ENCODE measurements at places on chromosomes 6 and 20.
A peak's percentile ranks its signal among the peaks of the same experiment; 100 is the strongest.

GRCh38 chr6:148795563-148795962 lies 48.7 kb downstream of the UST start:
- no peak for DNase-seq

DNA sequence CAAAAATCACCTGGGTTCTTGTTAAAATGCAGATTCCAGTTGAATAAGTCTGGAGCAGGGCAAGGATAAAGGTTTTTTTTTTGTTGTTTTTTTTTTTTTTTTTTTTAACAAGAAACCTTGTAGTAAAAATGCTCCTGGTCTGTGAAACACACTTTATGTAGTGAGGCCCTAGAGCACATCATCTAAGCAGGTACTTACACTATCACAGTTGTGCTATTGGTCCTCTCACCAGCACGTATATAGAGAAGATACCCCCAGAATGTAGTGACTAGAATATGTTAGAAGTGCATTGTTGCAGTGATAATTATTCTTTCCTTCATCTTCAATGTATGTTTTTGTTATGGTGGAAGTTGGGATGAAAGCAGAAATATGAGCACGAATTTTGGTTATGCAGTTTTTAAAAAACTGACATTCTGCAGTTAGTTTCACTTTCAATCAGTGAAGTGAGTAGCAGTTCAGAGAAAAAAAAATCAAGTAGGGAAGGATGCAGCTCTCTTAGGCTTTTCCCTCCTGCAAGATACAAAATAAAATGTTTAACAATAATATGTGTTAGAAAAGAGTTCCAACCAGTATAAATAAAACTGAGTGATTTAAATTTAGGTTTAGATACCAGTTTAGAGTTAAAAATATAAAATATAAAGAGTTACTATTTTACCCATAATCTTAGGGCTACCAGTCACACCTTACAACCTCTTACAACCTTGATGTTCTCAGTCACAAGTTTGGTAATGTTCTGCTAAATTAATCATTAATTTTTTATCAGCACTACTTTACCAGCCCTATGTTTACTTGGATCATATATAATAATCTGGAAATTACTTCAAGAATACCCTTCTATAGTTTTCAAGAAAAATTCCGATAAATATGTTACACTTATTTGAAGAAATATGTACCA lies 9.2 kb upstream of the DEFB113 start:
- DNase-seq = no peak

- peak; percentile 84 for DNase-seq
These were observed 69.5 kb upstream of the SULF2 start for GRCh38 chr20:47854687-47855212.

DNA sequence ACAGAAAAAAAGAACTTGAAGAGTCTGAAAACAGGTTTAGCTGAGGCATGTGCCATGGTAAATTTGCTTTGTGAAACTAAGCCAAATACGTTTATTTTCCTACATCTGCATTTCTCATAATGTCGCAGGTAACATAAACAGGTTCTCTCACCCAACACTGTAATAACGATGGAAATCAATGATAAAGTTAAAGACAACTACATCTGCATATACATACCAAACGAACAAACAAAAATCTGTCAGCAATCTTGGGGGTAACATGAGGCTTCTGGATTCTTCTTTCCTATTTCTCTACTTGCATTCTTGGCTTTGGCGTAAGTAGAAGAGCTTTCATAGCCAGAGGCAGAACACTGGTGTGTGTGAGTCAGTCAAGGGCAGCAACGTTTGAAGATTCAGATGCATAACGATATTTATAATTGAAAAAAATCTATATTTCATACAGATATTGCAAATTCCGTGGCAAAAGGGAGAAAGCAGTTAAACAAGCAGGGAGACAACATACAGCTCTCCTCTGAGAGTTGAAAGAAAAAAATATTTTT lies 195.1 kb downstream of the EDN1 start:
- DNase-seq = no peak

DNA sequence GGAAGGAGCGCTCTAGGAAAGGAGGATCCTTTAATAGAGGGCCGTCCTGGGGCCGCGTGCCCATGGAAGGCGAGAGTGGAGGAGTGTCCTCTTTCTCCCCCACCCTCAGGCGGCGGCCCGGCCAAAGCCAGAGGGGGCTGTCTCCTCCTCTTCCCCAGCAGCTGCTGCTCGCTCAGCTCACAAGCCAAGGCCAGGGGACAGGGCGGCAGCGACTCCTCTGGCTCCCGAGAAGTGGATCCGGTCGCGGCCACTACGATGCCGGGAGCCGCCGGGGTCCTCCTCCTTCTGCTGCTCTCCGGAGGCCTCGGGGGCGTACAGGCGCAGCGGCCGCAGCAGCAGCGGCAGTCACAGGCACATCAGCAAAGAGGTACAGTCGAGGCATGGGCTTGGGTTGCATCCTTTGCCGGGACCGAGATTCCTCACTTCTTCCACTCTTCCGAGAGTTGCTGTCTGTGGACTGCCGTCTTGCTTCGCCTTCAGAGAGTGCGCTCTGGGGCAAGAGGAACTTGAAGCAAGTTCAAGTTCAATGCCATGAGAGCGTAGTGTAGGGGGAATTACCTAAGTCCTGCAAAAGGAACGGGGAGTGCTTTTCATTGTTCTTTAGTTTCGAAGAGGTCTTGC lies at the start of gene LAMA2:
LAMA2 (plus strand) TSS at position 148 of the 621 bp plus-strand sequence; CDS start at position 256, 108 bp downstream.
- DNase-seq = peak; percentile 92

DNA sequence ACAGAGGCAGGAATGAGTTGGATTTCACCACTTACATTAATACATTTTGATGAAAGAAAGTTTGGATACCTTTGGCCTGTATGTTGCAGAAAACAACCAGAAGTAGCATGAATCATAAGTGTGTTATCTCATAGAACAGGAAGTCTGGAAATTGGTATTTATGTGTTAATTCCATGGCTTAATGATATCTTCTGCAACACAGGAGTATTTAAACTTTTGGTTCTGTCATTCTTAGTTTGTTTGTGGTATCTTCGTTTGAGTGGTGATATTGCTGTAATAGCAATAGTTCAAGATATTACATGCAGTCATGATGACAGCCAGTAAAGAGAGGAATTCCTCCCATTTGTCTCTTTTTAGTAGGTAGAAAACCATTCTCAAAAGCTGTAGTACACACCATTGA lies 177.3 kb downstream of the CDKAL1 start:
- no peak for DNase-seq

DNA sequence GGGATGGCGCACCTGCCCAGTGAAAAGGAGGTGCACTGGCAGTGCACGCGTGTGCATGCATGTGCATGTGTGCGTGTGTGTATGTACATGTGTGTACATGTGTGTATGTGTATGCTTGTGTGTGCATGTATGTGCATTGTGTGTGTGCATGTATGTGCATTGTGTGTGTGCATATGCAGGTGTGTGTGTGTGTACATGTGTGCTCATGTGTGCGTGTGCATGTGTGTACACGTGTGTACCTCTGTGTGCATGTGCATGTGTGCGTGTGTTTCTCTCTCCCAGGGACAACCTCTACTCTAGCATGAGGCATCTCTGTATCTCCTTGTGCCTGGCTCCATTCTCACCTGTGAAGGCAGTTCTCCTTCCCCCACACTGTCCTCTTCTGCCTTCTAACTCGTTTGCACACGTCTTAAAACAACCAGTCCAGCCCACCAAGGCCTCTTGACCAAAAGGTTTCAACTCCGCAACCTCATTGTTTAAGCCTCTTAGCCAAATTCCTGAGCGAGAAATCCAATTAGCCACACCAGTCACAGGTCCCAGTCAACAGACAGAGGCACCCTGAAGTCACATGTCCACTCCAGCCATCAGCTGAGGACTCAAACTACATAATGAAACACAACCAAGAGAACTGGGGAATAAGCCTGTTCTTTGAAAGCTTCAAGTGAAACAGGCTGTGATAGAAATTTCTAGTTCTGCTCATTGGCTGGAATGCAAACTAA lies 103.5 kb upstream of the PTPRT start:
- peak; percentile 54 for DNase-seq

GRCh38 chr6:72946774-72947173 lies 278.5 kb downstream of the KHDC1L start:
- DNase-seq = no peak

DNA sequence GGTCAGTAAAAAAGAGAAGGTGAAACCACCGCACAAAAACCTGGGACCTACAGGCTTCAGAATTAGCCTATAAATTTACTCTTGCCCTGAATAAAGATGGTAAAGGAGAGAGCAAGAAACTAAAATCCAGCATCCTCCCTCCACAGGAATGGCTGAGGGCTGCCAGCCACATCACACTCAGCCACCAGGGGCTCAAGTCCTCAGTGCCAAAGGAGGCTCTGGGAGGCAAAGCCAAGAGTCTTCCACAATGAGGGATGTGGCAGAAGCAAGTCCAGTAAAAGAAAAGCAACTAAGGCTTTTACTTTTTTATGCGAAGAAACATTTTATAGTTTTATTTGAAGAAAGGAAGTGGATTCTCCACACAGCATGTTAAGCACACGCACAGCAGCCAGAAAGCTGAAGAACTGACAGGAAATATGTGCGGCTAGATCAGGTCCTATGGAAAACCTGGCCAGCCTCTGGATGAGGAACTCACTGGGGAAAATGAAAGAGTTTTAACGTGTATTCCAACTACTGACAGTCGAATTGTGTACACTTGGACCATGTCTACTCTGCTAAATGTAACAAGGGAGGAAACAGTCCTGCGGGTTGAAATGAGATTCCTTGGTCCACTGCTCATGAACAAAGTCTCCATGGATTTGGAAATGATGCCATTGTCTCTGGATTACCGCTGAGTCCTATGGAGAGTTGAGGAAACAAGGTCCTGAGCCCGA lies 219.4 kb upstream of the SSTR4 start:
- no peak for DNase-seq

GRCh38 chr6:11828262-11828870 lies 49.8 kb upstream of the ADTRP start:
- no peak for DNase-seq

DNA sequence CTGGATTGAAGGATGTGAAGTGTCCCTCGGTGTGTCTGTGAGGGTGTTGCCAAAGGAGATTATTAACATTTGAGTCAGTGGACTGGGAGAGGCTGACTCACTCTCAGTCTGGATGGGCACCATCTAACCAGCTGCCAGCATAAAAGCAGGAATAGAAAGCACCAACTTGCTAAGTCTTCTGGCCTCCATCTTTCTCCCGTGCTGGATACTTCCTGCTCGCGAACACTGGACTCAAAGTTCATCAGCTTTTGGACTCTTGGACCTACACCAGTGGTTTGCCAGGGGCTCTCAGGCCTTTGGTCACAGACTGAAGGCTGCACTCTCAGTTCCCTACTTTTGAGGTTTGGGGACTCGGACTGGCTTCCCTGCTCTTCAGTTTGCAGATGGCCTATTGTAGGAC lies 220.3 kb upstream of the LRFN2 start:
- no peak for DNase-seq

DNA sequence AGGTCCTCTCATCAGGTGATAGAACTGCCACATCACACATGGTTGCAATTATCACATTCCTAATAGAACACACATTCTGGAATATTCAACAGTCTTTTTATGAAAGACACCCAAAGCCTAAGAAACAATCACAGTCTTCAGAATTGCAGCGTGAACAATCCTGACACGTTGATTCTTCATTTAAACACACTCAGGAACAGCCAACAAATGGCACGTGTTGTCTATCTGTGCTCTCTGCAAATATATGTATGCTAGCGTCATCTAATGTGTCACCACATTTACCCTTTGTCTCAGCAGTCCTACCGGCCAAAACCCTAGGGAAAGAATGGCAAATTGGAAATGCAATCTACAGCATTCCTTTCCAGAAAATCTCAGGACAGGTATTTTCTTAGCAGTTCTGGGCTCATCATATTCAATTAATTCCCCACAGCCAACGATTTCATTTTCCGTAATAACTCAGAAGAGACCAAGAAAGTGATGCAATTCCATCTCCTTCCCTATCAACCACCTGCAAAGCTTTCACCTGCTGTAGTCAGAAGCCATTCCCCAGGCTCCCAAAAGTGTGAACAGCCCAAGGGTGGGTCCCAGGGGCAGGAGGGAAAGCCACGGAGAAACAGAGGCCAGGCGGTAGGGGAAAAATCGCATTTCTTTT lies 280.3 kb upstream of the JARID2 start:
- DNase-seq = no peak

DNA sequence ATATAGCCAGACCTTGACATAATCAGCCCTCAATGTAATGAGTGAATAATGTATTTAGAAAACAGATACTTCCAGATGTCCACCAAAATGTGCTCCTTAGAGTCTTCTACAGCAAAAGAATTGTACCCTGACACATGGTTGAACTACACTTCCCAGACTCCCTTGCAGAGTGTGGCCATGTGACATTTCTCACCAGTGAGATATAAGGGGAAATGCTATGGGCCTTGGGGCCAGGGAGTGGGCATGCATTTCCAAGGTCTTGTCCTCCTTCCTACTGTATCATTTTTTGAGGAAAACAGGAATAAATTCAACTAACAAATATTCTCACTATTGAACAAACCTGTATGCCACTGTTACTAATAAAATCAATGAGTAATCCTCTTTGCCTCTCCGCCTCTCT lies 211.4 kb upstream of the SMLR1 start:
- DNase-seq = no peak

- DNase-seq = no peak
These were observed 140.7 kb downstream of the TAF4 start for GRCh38 chr20:61924858-61925554.

GRCh38 chr20:59835448-59836395 lies 97.7 kb downstream of the SYCP2 start:
- DNase-seq = peak; percentile 63

DNA sequence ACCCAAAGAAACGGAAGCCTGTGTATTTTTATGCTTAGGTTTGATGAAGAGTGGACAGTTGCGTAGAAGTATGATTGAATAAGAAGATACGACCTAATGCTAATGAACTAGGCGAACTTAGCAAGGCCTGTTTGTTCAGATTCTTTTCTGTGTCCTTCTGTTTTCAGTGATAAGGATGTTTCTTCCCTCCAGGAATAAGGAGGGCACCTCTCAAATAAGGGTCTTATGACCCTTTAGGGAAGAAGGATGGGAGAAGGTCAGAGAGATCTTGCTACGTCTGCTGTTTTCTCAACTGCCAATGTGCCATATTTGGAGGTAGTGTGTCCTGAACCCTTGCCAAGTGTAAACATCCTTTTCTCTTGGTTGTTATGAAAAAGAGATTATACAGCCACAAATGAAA lies 524.8 kb downstream of the UTRN start:
- DNase-seq = no peak

GRCh38 chr6:13515912-13516311 lies 28.5 kb upstream of the GFOD1 start:
- no peak for DNase-seq

GRCh38 chr6:105369145-105369544 lies 33.7 kb downstream of the PREP start:
- no peak for DNase-seq

DNA sequence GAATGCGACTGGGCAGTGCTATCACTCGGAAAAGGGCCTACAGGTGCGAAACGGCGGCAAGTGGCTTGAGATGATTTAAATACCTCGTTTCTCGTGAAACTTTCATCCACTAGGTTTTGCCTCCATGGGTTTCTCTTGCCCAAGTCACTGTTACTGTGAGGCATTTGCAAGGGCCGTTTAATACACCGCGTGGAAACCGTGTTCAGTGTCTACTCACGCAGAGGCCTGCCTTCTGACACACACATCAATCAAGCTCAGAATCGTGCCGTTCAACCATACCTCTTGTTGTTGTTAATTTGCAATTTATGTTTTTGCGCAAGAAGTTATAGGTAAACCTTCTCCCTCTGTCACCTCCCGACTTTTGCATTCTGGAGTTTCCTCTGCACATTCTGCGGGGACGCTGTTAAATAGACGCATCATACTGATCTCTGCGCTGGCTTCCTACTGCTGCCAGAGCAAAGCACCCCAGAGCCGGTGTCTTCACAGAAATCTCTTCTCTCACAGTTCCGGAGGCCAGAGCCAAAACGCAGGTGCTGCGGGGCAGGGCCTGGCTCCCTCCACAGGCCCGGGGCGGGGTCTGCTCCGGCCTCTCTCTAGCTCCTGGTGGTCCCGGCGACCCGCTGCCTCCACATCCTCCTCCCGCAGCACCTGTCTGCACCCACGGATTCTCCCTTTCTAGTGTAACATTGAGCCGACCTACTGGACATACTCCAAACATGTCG lies 251.4 kb downstream of the SMOC2 start:
- no peak for DNase-seq

Data from ELF-1 (cell line).